ENCODE measurements at places on chromosomes 1 and 21.

- DNase-seq = no peak
Measured at GRCh38 chr1:58883037-58883887, 99.4 kb upstream of the JUN start.

DNA sequence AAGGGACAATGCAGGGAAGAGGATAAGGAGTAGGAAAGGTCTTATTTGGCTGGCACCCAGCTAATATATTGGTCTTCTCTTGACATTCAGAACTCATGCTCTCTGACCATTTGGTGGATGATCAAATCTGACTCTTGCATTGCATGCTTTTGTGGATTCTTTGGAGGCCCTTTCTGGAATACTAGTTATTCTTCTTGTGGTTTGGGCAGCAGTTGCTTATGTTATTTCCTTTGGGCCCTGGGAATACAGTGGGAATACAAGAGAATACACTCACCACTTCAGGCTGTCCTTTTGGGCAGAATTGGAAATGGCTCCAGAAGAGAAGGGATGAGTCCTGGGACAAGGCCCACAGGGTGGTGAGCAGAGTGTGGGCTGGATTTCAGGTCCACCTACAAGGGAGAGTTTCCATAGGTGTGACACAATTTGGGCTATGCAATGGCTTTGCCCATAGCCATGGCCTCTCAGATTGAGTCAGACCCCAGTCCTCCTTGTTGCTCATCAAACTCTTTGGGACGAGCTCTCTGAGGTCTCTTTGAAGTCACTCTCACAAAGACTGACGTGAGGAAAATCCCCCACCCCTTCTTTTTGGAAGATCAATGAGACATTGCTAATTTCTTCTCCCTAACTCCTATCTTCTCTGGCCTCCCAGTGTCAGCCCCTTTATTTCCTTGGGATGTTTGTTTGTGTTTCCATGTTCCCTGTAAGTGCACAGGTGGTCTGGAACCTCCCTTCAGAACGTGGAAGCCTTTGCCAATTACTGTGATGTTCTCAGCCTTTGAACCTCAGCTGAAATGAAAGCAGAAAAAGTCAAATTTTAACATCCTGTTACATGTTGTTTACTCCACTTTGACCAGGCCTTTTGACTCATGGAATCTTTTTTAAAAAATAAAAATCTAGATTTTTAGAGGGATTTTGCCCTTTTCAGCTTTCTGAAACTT lies 19.4 kb downstream of the HSD11B1 start:
- no peak for DNase-seq

- DNase-seq = no peak
Measured at GRCh38 chr21:34596561-34597271, 18.2 kb downstream of the RCAN1 start.

DNA sequence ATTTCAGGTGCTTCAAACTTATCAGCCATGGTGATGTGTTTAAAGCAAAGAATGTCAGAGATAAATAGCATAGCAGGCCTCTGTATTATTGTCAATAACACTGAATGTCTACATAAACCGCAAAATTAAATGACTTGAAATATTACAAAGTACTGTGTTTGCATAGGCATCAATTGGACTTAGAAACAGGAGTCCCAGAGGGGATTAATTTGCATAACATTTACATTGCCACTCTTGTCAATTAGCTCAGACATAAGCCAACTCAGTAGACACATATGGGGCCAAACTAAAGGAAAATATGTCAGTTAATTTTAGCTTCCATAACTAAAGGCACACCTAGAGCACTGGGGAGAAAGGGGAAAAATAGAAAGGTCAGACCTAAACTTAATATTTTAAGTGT lies 814.5 kb upstream of the NEGR1 start:
- no peak for DNase-seq

DNA sequence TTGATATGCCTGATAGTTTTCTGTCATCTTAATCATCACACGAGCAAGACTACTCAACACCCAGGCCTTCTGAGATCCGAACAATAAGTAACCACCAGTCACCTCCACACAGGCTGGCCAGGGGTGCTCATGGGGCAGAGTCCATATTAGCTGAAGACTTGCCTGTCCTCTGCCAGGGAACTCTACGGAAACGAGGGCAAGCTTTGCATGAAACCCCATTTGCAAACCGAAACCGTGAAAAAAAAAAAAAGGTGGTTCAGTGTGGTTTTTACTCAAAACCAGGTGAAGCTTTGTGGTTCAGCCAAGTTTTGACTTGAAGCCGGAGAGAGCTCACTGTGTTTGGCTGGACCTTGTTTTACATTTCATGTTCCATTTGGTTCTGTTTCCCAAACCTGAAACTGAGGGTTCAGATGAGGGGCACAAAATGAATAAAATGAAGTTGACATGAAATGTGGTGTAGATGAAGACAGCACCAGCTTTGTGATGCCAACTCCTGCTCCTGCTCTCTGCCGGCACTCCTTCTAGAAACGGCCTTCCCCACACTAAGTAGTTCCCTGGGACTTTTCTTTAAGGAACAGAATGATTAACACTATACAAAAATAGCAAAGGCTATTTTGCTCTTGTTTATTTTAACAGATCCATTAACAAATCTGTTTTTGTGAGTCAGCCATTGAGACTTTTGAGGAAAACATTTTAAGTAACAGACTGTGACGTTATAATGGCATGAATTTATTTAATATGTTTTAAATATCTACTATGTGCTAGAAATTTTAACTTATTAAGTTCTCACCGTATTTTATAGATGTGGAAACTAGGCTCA lies 74.7 kb downstream of the RUNX1 start:
- DNase-seq = no peak

DNA sequence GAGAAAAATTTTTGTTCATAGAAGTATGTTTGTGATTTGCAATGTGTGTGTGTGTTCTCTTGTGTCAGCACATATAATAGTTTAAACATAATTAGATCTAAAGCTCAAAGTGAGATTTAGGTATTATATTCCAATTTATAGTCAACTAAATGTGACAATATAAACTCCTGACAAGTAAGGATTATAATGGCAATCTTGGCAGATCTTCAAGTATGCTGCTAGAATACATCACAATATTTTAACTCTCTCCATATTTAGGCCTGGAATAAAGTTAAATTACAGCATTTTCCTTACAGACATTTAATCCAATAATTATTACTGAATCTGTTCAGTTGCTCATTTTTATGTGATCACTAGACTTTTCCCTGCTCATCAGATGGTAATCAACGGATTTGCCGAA lies 65.8 kb downstream of the LYPLAL1 start:
- DNase-seq = no peak
